ENCODE measurements at places on chromosomes 7 and 10. TPM values are rescaled to one million over a fixed set of nuclear protein-coding genes. Genes with fewer than 3 reads are reported as not detected.

FANK1 gene
- 4.2 TPM for polyA plus RNA-seq

NPSR1 gene
- polyA plus RNA-seq = not detected

PAX4 gene
- polyA plus RNA-seq = not detected

TEX47 gene
- not detected for polyA plus RNA-seq

ANKRD61 gene
- polyA plus RNA-seq = not detected

DPP6 gene
- 60.8 TPM for polyA plus RNA-seq

DKK1 gene
- not detected for polyA plus RNA-seq

FAM180A gene
- not detected for polyA plus RNA-seq

CLCN1 gene
- polyA plus RNA-seq = not detected

AIMP2 gene
- polyA plus RNA-seq = 14.1 TPM

CAV2 gene
- 0.14 TPM for polyA plus RNA-seq

TMEM139 gene
- polyA plus RNA-seq = 2.9 TPM

UPF2 gene
- 28.4 TPM for polyA plus RNA-seq

EPDR1 gene
- 59.1 TPM for polyA plus RNA-seq
